Activated CD4-positive, alpha-beta T cell treated with anti-CD3 and anti-CD28 coated beads, Interleukin-2, amount 50 U/mL, for 1 hour (primary cell): ENCODE measurements at places on chromosomes 5 and 9.

GRCh38 chr5:96726802-96727201, 64.6 kb downstream of the CAST start:
- no peak for DNase-seq

DNA sequence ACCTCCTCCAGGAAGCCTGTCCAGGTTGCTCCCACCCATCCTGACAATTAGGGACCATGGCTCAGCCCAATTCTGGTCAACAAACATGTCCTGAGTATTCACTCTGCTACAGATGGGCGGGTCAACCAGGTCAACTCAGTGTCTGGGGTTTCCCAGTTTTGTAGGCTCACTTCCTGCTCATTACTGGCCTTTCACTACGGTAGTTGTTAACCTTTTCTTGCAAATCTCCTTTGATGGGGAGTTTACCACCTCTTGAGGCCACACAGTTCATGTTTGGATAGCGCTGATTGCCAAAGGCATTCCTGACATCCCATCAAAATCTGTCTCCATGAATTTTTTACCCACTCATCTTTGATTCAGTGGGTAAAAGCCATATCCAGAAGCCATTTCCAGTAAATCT, 13.8 kb downstream of the TMEM8B start:
- no peak for DNase-seq

GRCh38 chr9:106972082-106972481, 109.1 kb downstream of the ZNF462 start:
- no peak for DNase-seq

DNA sequence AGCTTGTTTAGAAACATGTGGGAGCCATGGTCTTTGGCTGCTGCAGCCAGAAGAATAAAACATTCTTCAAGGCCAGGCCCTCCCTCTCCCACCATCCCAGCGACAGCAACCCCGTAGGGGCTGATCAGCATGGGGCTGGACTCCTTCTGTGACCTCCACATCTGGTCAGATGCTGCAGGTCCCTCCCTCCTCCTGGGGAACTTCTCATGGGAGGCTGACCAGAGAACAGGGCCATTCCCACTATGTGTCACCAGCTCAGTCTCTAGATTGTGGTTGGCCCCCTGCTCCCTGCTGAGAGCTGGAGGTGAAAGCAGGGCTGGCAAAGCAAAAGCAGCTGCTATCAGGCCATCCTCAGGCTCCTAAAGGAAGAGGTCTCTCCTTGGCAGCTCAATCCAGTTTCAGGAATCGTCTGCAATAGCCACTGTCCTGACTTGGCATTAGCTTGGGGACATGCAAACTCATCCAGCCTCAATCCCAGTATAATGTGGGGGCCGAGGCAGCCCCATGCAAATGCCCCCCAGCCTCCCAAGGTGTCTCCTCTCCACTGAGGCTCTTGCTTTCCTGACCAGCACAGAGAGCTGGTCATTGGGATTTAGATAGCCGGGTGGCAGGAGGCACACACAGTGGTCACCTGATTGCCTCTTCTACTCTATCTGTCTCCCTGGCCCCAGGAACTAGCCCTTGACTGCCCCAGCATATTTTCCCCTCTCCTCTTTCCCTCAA, 81.5 kb downstream of the NRG2 start:
- DNase-seq = no peak

DNA sequence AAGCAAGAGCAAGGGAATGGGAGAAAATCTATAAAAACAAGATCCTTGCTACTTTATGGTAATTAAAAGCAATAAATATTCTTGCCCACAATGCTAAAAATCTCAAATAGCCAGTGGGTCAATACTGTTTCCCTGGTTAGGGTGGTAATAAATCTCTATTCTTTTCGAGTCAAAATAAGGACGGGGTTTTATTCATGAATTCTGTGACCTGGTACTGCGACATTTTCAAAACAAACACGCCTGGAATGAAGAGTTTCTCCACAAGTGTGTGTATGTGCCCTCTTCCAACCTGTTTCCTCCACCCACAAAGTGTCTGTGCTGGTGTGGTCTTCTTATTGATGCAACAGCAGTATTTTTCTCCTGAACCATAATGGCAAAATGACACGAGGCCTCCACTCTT, 358.8 kb upstream of the BRINP1 start:
- DNase-seq = no peak

DNA sequence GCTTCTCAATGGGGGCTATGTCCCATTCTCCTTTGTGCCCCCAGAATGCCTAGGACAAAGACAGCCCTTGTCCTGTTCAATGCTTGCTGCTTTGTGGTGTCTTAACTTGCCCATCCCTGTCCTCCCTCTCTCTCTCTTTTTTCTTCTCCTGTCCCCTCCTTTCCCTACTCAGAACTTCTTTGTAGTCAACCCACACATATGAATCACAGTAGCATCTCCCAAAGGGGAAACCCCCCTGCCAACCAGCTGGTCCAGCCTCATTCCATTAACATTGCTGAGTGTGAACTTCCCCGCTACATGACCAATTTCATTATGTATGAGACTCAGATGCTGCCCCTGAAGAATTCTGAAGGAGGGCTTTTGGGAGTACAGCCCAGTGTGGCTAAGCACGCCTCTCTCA, 408.3 kb downstream of the ENC1 start:
- DNase-seq = no peak

GRCh38 chr5:124726631-124727362, 19.6 kb downstream of the ZNF608 start:
- DNase-seq = no peak

GRCh38 chr9:134633362-134634142, 8.1 kb upstream of the COL5A1 start:
- no peak for DNase-seq

DNA sequence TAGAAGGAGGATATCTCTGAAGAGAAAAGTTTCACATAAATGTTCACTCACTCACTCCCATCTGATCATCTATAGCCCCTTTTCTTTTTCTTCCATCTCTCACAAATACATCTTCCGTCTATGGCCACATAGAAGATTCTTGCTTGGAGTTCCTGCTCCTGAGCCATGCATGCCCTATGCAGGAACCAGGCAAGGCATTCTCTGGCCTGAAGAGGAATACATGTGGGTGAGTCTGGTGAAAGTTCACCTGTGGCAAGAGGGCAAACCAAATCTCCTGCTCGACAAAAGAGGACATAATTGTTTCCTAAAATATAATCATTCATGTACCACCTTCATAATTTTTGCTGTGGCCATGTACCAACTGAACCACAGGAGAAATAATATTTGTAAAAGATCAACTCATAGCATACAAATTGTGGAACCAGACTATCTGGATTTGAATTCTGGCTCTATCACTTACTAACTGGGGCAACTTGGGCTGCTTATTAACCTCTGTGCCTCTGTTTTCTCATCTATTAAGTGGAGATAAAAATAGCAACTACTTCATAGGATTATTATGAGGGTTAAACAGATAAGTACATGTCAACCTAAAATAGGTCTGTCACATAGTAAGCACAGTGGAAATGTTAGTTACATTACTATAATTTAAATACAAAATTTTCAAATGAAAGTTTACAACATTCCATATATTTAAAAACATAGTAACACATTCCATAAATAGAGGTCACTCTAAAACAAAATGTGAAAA, 121.2 kb upstream of the NFIB start:
- DNase-seq = no peak

- peak; percentile 91 for DNase-seq
Observed at GRCh38 chr5:95646569-95647431, at the start of gene RFESD. Gene RFESD, plus strand, starts transcription at chr5:95646777. Its CDS starts 5,495 bp downstream, at chr5:95652272.

GRCh38 chr5:39156082-39156481, 63.3 kb downstream of the FYB1 start:
- DNase-seq = no peak

GRCh38 chr9:93667627-93668026, 91.2 kb downstream of the PHF2 start:
- no peak for DNase-seq

GRCh38 chr9:107638521-107639310, 149.1 kb upstream of the KLF4 start:
- no peak for DNase-seq

DNA sequence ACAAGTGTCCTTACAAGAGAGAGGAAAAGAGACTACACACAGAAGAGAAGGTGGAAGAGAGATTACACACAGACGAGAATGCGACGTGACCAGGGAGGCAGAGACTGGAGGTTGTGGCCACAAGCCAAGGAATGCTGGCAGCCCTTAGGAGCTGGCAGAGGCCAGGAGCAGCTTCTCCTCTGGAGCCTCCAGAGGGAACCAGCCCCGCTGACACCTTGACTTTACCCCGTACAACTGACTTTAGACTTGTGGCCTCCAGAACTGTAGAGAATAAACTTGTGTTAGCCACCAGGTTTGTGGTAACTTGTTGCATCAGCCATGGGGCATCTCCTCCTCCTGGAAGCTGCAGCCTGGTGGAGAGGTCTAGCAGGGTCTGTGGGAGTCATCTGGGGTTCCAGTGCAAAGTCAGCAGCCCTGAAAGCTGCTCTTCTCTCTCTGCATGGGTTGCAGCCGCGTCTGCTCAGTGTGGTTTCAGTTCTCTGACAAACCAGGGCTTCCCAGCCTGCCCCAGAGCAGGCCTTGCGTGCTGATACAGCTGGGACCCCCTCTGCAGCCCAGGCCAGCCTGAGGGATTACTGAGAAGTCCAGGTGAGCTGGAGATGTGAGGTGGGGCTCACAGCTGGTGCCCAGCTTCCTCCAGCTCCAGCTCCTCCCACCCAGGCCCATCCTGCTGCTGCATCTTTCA, 30.8 kb upstream of the CNOT6 start:
- no peak for DNase-seq

DNA sequence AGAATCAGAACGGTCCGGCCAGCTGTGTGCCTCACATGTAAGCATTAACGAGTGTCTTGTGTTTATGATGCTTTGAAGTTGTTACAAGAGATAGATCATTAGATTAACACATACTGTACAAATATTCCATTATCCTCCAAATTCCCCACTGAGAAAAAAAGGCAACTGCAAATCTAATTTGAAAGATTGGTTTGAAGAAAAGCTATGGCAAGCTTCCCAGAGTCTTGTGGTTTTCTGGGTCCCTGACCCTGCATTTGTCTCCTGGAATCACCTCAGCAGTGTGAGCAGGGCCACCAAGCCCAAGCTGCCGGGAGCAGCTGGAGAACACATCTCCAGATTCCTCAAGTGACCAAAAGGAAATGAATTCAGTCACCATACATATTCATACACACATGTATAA, 36.9 kb upstream of the ADAMTS16 start:
- no peak for DNase-seq

DNA sequence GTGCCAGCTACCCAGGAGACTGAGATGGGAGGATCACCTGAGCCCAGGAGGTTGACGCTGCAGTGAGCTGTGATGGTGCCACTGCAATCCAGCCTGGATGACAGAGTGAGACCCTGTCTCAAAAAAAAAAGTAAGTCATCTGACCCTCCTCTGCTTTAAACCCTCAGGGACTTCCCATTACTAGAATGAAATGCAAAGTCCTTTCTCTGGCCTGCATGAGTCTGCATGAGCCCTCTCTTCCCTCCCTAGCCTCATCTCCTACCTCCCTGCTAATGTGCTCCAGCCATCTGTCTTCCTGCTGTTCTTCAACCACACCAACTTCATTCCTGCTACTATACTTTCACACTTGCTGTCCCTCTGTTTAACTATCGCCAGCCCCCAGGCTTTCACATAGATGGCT, 15.3 kb downstream of the IL5 start:
- DNase-seq = no peak

DNA sequence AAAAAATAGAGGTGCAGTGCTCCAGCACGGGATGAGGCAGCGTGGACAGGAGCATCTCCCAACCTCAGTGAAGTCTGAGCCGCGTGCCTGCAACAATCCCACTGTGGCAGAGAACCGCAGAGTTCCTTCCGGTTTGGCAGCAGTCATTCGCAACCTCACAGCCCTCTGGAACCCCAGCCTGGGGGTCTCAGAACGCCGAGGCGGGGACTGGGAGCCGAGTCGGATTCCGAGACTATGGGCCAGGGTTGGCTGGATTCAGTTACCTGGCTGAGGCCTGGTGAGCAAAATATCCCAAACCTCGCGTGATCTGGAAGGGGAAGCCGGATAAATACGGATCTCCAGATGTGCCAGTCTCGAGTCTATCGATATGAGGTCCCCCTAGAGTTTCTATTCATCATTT, 27.0 kb downstream of the CDKN2A start:
- DNase-seq = no peak

DNA sequence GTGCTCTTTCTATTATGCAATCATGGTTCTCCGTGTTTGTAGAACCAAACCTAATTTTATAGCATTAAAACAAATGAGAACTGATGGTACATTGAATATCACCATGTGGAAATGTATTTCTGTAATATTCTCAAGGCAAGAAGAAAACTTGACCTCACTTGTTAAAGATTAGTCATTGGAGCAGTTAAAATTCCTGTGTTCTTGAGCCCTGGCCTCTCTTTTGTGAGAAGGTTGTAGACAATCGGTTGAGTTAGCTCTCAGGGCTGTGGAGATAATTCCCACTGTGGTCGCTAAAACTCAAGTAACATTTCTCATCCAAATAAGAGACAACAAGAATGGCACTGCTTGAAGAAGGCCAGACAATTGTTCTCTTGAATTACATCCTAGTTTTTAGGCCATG, 216.0 kb upstream of the KLF4 start:
- no peak for DNase-seq

DNA sequence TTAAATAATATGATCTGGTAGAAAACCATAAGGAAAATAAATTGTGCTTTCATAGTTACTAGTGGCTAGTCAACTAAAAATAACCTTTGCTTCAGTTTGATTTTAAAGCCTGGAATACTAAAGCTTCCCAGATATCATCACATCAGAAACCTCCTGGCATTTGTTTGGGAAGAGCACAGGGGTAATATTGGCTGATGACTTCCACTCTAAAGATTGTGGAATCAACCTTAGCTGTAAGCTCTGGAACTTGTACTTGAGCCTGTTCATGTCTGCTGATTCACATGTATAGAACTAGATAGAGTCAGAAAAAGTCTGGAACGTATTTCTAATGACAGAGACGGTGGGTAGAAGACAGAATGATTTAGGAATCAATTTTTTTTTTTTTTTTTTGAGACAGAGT, 345.0 kb downstream of the CWC27 start:
- no peak for DNase-seq

DNA sequence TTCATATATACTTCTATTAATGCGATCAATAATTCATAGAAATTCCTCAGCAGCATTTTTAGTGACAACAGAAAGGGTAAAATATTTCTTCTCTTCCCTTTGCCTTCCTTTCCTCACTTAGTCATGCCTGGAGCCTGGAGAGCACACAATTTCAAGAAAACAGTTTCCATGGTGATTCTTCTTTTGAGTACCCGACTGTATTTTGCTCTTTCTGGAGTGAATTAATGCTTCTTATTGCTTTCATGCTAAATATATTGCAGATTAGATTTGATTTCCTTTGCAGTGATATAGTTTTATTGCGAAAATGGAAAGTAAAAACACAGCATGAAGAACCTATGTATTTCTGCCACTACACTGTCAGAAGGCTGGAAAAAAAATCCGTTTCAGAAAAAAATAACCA, 153.5 kb downstream of the PPP2R2B start:
- DNase-seq = no peak

DNA sequence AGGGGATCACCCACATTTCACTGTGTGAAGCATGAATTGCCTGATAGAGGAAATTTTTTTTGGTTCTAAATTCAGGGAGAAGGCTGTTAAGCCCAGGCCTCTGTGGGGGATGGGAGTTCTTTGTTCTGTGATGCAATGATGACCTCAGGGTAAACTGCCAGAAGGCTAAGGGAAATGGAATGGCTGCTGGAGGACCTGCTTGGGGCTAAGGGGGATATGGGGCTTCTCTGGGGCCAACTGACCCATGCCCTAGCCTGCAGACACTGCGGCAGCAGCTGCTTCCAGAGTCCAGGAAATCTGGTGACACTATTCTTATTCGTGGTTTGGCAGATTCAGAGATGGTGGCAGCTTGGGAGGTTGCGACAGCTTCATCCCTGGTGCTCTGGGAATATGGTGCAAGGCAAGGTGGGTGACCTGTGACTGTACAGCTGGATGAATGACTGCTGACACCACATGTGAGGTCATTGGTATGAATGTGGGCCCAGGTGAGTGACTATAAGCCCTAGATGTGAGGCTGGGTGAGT, 30.3 kb downstream of the VCP start:
- DNase-seq = no peak
